Activated CD8-positive, alpha-beta memory T cell treated with anti-CD3 and anti-CD28 coated beads for 1 hour (primary cell): ENCODE measurements at places on chromosomes 1 and 21.

- DNase-seq: no peak
Measured at GRCh38 chr1:161017756-161018630, 3.0 kb downstream of the F11R start.

GRCh38 chr1:109443476-109443875, 17.2 kb upstream of the PSMA5 start:
- no peak for DNase-seq

DNA sequence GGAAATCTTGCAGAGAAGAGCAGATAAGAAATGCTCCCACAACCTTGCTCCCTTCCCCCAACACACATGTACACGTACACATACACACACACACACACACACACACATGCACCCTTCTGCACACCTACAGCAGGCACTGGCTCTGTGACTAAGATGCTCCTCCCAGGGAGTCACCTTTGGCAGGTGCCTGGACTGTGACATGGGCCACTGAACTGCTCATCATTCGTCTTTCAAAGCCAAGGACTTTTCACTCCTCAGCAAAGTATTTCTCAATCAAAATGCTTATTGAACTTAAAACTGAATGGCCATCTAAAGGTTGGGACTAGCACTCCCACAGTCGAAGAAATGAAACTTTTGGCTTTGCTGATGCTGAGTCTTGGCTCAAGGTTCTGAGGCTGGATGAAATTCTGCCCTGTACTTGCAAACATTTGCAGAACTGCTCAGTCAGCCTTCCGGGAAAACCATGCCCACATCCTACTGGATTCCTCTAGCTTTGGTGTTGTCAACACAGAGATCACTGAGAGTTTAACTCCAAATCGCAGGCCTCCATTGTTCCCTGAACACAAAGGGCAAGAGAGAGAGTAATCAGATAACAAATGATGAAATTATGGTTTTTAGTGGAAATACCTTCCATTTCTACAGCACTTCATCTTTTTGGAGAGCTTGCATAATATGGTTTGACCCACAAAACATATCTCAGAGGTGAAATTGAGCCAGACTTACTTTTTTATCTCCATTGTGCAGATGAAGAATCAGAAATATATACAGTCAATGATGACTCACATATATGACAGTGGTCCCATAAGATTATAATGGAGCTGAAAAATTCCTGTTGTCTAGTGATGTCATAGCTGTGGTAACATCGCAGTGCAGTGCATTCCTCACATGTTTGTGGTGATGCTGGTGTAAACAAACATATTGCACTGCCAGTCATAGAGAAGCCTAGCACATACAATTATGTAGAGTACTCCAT, 72.4 kb upstream of the BCAR3 start:
- no peak for DNase-seq

GRCh38 chr21:15066123-15066575, 1.3 kb upstream of the NRIP1 start:
- no peak for DNase-seq
